ENCODE measurements at places on chromosomes 7 and 10. TPM values are rescaled to one million over a fixed set of nuclear protein-coding genes. Genes with fewer than 3 reads are reported as not detected.

EPO gene
- polyA plus RNA-seq: 0.19 TPM

DNA sequence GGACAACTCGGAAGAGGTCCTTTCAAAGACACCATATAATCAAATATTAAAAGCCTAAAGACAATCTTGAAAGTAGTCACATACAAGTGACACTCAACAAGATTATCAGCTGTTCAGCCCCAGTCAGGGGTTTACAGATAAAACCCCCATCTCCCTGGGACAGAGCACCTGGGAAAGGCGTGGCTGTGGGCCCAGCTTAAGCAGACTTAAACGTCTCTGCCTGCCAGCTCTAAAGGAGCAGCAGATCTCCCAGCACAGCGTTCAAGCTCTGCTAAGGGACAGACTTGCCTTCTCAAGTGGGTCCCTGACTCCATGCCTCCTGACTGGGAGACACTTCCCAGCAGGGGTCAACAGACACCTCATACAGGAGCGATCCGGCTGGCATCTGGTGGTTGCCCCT, 18.0 kb downstream of the CDCA7L start:
- no peak for DNase-seq

DNA sequence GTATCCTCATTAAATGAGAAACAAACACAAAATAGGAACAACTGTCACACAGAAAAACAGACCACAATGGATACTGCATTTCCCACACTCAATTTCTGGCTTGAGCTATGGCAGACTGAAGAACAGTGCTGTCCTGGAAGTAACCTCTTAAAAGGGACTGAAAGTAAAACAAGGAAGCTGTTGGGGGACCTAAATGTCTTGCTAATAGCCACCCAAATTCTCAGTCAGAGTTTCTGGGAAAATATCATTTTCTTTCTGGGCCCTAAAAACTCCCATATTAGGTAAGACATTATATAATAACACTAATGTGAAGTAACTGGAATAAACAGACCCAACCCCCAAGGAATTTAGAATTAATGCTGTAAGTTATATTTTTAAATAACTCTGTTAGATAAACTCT, 80.9 kb upstream of the TFEC start:
- DNase-seq: no peak

DNA sequence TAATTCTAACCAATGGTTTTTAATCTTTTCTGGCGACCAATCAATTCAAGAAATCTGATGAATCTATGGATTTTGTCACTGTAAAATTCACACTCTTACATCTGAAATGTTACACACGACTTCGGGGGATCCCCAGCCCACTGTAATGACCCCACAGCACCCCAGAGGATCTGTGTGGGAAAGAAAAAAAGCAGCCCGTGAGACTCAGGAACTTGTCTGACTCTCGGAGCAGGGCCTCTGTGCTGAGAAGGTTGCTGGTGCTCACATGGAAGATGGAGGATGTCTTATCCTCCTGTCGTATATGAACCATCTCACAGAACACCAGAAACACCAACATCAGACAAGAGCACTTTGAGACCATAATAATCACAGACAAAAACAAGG, 228.4 kb upstream of the INHBA start:
- DNase-seq: no peak
